ENCODE measurements at places on chromosomes 7 and 10.

DNA sequence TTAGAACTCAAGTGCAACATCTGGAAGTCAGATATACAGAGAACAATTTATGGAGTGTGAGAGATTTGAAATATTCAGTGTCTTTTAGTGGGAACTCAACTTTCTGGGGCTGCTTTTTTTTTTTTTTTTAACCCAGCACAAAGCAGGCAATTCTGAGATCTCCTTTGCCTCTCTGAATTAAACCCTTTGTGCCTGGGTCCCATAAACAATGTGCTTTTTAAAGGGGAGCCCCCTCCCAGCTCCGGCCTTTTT is 146.8 kb downstream of the CELF2 start:
- no peak for DNase-seq

GRCh38 chr7:148241700-148242293 is 348.8 kb upstream of the C7orf33 start:
- DNase-seq = no peak

DNA sequence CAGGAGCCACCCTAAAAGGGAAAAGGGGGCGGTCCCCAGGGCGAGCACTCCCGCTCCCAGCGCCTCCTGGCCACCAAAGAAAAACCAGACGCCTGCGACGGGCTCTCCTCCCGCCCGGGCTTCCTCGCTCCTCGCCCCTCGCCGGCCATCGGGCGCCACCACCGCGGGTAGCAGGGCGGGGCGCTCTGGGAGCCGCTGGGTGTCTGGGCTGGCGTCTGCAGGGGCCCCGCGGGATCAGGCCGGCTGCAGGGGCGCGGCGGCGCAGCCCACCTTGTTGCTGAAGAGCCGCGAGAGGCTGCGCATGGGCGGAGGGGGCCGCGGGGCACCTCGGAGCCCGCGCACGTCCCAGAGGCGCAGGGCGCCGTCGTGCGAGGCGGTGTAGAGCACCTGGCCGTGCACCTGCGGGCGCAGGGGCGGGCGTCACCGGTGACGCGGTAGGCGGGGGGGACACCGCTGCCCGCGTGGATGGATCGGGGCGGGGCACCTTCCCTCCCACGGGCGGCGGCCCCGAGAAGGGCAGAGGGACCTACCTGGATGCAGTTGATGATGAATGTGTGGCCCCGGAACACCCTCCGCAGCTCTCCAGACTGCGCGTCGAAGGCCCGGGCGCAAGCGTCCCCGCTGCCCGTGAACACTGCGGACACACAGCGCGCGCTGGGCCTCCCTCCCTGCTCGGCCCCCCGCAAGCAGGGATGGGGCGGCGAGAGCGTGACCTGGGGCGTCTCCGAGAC is 28.3 kb downstream of the WDR86 start:
- DNase-seq = no peak

DNA sequence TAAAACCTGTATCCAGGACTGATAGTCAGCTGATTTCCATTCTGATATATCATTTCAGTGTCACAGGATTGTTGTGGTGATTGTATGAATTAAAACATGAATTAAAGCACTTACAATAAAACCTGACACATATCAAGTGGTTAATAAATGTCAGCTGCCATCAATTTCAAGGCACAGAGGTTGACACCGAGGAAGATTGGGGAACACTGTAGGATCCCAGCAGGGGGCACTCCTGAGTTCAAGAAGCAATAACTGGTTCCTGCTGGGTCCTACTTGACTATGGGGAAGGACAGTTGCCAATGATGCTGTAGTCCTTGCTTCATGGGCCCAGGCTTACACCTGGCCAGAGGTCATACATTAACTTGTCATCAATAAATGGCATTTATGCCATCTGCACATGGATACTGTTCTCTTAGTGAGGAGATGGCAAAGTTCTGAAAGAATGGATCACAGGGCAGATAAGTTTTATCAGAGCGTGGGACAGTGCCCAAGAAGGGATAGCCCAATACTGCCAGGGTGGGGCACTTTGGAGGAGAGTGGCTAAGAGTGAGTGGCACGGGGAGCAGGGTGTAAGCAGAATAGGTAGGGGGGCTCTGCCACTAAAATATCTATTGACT is 24.1 kb downstream of the FZD1 start:
- DNase-seq = no peak

GRCh38 chr7:103594186-103594585 is 148.2 kb upstream of the SLC26A5 start:
- no peak for DNase-seq

DNA sequence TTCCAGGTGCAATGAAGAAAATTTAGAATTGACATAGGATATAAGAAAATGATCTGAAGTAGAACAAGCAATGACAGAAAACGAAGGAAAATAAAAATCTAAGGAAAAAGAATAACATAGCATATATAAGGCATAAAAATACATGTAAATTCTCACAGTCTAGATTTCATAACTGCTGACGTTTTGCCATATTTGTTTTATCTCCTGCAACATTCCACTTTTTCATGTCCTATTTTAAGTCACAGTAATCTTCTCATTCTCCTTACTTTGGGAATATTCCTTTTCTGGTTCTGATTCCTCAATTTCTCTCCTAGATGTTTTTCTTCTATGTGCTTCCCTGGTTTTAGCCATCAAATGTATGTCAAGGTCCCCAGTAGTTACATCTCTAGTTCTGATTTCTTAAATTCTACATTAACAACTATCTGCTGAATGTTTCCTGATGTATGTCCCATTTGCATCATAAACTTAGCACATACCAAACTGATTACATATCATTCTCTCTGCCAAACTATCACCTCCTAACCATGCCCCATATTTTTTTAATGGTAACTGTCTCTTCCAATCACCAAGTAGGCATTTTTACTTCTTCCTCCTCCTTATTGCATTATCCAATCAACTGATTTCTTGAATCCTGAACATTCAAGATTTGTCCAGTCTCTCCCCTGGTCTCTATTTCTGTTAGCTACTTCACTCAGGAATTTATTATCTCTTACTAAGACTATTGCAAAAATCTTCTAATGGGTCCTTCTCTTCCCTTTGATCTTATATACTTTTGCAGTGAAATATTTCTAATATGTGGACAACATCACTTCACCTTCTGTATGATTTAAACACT is 171.3 kb downstream of the DNAJC1 start:
- DNase-seq = no peak

DNA sequence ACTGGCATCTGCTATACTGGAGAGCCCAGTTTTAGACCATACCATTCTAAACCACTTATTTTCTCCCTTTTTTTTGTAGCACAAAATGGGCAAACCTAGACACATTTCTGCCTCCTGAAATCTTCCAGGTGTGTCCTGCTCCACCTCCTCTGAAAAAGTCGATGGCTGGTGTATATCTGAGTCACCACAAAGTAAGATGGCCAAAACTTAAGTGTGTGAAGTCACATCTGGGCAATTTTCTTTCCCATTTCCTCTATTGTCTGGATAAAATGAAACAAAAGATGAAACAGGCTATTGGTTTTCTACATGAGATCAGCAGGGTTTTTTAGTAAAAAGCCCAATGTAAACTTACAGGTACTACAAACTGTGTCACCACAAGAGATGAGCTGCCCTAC is 65.5 kb downstream of the OSBPL3 start:
- DNase-seq = no peak

Data from stimulated activated CD8-positive, alpha-beta memory T cell treated with anti-CD3 and anti-CD28 coated beads, Interleukin-4, amount 100 ng/mL, for 1 hour (primary cell).